ENCODE measurements at places on chromosomes 6 and 20.
A peak's percentile ranks its signal among the peaks of the same experiment; 100 is the strongest.

DNA sequence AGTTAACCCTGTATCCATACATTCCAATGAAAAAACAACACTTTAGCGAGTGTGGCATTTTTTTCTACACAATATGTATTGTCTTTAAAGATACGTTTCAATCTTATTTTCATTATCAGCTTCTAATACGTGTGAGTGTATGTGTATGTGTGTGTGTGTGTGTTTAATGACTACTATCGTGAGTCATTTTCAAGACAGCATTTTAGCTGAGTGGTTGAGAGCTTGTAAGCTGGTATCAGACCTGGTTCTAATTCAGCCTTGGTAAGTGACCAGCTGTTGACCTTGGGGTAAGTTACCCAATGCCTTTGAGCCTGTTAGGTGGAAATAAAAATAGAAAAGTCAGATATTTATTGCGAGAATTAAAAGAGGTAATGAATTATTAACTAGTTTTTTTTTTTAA is 320.0 kb upstream of the NT5E start:
- no peak for DNase-seq

DNA sequence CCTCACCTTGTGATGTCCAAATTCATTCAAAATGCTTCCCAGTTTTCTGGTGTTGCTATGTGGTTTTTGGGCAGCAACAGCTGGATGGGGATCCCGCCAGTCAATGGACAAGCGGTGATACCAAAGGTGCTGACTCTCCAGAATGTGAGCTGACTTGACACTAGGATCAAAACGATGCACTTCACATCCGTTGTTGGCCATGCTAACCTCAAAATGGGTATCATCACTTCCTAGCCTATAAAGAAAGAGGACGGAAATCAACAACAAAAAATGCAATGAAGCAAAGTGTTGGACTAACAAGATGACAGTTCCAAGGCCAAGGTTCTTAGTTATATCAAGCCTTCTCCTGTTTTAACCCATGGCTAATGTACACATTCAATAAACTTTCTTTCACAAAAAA is 59.2 kb downstream of the METTL24 start:
- DNase-seq = no peak

- DNase-seq = no peak
Measured at GRCh38 chr6:133541040-133541439, 299.9 kb downstream of the EYA4 start.

GRCh38 chr20:8662433-8662954 is 406.4 kb upstream of the PLCB4 start:
- DNase-seq = no peak

- DNase-seq = no peak
Measured at GRCh38 chr20:64093013-64093503, 8.9 kb upstream of the LKAAEAR1 start.

- DNase-seq = no peak
Measured at GRCh38 chr6:161906571-161906970, 632.7 kb upstream of the AGPAT4 start.

GRCh38 chr20:52953020-52953419 is 19.1 kb upstream of the TSHZ2 start:
- no peak for DNase-seq

- no peak for DNase-seq
Measured at GRCh38 chr20:32473231-32474008, 111.7 kb downstream of the NOL4L start.

- no peak for DNase-seq
Measured at GRCh38 chr6:73556836-73557235, 36.0 kb upstream of the EEF1A1 start.

GRCh38 chr6:5671601-5672559 is 334.8 kb downstream of the NRN1 start:
- no peak for DNase-seq

GRCh38 chr6:30882759-30883684 is 1.3 kb upstream of the DDR1 start:
- peak; percentile 14 for DNase-seq

GRCh38 chr6:5159162-5159561 is 74.0 kb downstream of the PPP1R3G start:
- DNase-seq = no peak

- no peak for DNase-seq
Measured at GRCh38 chr20:36469973-36470372, 71.3 kb upstream of the MYL9 start.

DNA sequence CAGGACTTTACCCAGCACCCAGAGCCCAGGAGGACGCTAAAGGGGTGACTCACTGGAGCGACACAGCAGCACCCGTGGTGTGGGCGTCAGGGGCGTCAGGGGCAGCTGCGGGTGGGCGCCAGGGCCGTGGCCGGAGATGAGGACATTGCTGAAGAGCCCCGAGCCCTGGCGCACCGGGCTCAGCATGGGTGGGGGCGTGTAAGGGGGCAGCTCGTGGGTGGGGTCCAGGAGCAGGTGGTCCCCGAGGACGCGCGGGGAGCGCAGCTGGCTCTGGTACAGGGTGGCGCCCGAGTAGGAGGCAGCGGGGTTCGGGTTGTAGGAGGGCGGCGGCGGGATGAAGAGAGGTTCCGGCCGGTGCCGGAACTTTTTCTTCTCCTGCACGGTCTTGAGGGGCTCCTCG is 41.6 kb upstream of the MRPS10 start:
- no peak for DNase-seq

DNA sequence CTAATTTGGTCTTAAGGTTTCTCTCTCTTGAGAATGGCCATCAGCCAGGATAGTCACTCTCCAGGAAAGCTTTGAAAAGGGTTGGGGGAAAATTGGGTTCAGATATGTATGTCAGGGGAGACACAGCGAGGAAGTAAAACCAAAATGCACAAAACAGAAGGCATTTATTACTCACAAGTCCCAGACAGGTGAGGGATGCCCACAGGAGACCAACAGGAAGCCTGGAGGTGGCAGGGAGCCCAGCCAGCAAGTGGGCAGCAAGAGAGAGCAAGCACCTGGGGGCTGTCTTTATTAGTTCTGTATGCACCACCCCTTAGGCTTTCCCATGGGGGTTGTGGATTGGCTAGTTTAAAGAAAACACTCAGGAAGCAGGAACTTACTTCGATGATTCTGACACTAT is 707.7 kb downstream of the KIF16B start:
- no peak for DNase-seq

DNA sequence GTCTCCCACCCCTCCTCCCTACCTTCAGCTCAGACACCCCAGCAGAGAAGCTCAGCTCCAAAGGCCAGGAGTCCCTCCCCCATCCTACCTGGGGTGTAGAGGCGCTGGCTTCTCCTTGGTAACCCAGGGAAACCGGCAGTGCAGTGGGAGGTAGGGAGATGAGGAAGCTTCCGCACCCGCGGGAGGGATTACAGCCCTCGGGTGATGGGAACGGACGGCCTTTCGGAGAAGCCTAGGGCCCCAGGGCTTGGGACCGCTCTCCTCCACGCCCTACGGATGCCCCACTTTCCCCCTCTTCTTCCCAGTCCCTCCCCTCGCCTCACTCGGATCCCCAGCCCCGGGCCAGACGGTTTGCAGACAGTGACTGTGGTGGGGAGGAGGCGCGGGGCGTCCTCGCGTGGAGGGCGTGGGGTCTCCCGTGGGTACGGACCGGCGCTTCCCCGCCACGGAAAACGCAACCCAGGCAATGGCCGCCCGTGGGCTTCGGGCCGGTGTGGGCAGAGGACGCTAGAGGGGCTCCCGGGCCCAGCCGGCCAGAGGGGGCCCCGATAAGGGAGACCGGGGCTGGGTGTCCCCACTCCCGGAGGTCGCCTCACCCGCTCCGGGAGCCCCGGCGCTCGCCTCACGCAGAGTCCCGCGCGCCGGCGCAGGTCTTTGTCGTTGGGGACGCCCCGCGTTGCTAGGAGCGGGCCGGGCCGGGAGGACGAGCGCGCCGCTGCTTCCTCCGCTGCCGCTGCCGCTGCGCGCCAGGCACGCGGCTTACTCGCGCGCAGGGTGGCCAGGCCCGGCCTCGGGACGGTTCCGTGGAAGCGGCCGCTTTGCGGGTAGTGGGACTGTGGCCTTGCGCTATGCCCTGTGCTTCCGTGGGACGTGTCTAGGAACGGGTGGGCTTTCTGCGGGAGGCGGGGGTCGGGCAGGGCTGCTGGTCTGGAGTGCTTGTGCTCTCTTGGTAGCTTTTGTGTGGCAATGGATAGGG is 15.8 kb downstream of the AARS2 start:
- peak; percentile 64 for DNase-seq

DNA sequence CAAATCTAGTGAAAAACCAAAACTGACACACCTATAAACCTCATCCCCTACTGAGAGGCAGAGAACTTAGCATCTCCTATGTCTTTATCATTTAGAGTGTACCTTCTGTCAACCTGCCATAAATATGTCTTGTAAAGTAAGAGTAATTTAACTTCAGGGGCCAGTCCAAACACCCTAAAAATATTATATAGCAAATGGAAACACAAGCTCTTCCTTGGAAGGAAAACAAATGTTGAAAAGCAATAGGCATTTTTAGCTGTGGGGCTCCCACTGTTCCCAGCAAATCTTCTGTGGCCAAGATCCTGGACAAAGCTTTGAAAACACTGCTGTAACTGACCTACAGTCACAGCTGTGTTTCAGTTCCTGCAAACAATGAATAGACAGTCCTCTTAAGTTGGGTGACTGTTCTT is 140.0 kb upstream of the RNF217 start:
- no peak for DNase-seq

- DNase-seq = no peak
Measured at GRCh38 chr6:21053612-21054011, 519.4 kb downstream of the CDKAL1 start.

Data from activated naive CD8-positive, alpha-beta T cell treated with anti-CD3 and anti-CD28 coated beads, Interleukin-2, amount 50 U/mL, for 24 hours (primary cell).